Activated effector memory CD4-positive, alpha-beta T cell treated with Interleukin-2 at 50 U/mL for 16 hours (primary cell): ENCODE measurements at places on chromosomes 12 and 14.

- no peak for DNase-seq
These were observed 19.8 kb upstream of the KCNH3 start for GRCh38 chr12:49518914-49519573.

GRCh38 chr12:57612711-57613426 lies 1.6 kb downstream of the ARHGEF25 start:
- DNase-seq = no peak

DNA sequence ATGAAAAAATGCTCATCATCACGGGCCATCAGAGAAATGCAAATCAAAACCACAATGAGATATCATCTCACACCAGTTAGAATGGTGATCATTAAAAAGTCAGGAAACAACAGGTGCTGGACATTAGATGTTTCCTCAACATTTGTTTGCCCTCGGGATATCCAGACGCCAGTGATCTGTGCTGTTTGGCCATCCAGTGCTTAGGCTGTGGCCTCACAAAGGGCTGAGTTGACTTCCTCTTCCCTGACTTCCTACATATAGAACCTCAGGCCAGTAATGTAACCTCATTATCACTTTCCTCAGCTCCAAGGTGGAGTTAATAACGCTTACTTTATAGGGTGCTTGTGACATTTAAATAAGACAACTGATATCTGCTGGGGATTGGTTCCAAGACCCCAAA lies 51.8 kb downstream of the SLC15A5 start:
- no peak for DNase-seq

GRCh38 chr12:130839770-130840404 lies 837 bp upstream of the STX2 start:
- no peak for DNase-seq

GRCh38 chr12:108732489-108733229 lies 1.3 kb upstream of the CORO1C start:
- no peak for DNase-seq

DNA sequence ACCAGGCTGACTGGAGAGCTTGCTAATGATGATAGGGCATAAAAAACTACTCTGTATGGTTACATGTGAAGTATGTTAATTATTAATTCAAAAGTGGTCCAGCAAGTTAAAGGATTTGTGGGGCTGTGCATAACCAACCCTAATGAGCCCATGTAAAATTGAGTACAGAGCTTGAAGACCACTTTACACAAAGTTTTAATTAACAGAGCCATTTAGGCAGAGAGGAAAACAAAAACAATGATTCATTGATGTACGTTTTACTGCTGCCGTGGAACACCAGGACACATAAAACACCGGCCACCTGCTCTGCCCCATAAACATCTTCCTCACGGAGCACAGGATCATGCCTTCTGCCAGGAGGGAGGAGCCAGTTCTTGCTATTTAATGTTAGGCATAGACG lies 83.5 kb downstream of the RIMBP2 start:
- DNase-seq = no peak

DNA sequence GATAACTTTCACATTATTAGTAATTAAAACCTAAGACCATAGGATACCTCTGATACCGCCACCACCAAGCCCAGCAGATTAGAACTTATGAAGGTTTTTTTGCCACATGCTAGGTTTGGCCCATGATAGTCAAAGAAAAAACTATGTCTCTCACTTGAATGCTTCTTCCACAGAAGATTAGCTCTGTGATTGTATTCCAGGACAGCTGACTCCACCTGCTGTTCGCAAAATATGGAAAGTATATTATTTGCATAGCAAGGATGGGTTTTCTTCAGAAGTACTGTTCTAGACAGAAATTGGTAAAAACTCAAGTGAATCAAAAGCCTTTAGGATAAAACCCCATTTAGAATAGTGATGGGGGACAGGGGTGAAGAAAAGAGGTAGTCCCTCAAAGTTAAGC lies 42.2 kb downstream of the PPFIBP1 start:
- no peak for DNase-seq

GRCh38 chr12:105100207-105100985 lies 7.1 kb upstream of the WASHC4 start:
- DNase-seq = no peak

DNA sequence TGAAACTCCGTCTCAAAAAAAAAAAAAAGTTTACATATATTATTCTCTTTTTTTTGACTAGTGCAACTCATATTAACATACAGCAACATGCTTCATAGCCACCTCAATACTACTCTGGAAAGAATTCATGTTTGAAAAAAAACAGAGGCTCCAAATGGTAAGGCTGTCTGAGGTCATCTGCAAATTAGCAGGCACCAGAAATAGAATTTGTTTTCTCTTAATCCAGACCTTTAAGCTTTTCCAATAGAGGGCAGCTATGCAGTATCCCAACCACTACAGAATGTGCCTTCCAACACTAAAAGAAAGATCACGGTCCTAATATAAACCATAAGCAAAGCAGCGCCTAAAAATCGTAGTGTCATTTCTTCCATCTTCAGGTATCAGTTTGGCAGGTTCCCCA lies 12.0 kb downstream of the C2CD5 start:
- DNase-seq = no peak

DNA sequence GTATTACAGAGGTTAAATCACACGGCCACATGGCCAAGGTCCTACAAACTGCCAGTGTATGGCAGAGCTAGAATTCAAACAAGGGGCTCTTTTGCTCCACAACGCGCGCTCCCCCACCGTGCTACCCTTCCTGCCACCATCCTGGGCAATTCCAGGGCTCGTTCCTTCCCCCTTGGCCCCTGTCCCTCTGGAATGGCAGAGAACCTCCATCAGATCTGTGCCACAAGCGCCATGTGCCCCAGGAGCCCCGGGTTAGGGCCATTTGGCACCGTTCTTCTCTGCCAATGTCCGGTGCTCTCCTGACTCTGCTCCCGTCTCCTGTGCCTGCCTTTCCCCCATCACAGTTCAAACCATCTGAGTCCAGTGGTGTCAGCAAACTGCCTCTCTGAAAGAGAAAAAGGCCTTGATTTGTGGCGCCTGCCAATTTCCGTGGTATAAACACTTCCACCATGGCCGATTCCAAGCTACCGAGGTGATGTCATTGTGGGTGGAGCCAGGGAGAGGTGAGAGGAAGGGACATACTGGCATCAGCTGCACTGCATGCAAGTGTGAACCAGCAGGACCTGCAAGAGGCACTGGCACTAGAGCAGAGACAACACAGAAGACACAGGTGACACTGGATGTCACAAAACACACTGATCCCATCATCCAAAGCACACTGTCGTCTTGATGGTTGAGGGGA lies 163.1 kb downstream of the CALM1 start:
- DNase-seq = no peak

DNA sequence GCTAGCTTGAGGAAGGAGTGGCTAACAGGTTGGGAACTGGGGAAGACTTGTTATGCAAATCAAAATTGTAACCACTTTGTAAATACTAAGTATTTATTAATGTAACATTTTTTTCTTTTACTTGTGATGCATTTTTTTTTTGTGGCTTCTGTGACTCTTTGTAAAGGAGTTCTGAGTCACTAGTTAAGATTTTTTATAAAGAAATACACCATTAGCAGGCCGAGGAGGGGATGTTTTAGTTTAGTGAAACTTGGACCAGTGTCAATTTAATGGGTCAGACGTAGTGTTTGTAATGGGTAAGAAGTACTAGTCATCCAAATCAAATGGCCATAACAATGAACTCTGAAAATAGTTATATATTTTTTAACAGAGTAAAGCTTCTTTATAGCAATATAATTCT lies 43.1 kb downstream of the AKAP6 start:
- no peak for DNase-seq

DNA sequence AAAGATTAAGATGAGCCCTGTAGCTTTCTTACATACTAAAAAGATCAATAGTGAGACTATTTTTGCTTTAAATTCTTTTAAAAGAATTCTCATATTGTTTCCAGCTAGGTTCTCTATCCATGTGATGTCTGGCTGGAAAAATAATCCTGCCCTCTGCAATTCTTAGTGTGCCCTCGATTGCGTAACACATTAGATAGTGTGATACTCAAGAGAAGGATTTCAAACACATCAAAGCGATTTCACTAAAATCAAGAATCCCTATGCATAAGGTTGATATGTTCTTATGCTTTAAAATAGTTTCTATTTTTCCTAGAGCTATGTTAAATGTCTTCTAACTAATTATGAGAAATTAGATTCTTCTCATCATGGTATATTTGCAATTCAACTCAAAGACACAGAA lies 127.3 kb upstream of the PLEKHA5 start:
- no peak for DNase-seq

DNA sequence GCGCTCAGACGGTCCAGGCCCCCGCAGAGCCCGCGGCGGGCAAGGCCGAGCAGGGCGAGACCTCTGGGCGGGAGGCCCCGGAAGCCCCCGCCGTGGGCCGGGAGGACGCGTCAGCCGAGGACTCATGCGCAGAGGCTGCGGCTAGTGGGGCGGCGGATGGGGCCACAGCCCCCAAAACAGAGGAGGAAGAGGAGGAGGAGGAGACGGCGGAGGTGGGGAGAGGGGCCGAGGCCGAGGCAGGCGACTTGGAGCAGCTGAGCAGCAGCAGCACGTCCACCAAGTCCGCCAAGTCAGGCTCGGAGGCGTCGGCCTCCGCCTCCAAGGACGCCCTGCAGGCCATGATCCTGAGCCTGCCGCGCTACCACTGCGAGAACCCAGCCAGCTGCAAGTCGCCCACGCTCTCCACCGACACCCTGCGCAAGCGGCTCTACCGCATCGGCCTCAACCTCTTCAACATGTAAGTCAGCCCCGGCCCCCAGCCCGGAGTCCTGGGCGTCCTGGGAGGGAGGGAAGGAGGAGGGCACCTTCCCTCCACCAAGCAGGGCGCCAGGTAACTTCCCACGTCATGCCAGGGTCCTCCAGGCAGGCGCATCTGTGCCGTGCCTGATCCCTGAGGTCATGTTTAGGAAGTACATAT lies 72.4 kb downstream of the IQSEC3 start:
- DNase-seq = no peak

DNA sequence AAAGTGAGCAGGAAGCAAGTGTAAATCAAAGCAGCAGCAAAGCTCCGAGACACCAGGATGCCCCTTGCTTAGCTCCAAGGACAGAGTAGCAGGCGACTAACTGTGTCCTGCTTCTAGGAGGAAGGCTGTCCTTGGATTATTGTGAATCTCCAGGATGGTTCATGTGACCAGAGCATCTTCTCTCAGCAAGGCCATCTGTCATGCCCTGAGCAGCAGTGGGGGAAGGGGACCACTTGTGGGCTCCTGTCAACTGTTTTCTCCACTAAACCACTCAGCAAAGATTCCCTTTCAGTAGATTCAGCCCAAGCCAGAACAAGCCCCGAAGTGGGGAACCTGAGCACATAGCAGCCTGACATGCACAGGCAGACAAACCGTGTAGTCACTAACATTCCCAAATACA lies 19.4 kb downstream of the MAP3K9 start:
- no peak for DNase-seq

GRCh38 chr14:101177301-101177971 lies 273.9 kb upstream of the RTL1 start:
- DNase-seq = no peak

DNA sequence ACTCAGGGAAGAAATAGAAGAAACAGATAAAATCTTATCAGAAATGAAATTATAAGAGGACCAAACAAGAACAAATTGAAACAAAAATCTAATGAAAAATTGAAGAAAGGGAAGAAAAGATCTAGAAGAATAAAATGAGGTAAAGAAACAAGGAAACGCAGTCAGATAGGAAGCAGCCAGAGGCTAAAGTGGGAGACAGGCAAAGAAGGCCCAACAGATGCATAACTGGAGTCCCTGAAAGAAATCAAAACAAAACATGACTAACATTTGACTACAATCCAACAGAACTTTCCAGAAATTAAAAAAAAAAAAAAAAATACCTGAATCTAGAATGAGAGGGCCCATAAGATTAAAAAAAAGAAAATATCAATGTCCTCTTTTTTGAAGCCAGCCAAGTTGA lies 65.6 kb downstream of the AMN start:
- no peak for DNase-seq

DNA sequence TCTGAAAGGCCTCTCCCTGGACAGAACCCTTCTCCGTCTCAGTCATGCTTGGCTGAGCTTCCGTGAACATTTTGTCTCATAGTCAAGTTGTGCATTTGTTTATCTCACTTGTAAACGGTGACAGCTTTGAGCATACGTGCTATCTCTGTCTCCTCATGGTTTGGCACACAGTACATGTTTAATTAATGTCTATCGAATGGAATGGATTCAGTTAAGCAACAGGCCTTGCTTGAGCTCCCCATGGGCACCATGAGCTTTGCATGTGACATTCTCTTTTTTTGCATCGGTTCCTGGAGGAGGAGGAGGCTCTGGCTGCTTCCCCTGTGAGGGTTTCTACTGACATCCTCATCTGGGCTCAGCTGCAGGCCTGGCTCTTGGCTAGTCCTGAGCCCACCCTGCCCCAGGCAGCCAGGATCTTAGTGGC lies 80.0 kb downstream of the PRIMA1 start:
- DNase-seq = no peak

- DNase-seq = no peak
These were observed 40.9 kb upstream of the MBIP start for GRCh38 chr14:36361210-36361853.

- no peak for DNase-seq
These were observed 41.1 kb downstream of the BBS10 start for GRCh38 chr12:76307083-76307482.

- no peak for DNase-seq
These were observed 126.6 kb downstream of the SCARB1 start for GRCh38 chr12:124737040-124737419.

DNA sequence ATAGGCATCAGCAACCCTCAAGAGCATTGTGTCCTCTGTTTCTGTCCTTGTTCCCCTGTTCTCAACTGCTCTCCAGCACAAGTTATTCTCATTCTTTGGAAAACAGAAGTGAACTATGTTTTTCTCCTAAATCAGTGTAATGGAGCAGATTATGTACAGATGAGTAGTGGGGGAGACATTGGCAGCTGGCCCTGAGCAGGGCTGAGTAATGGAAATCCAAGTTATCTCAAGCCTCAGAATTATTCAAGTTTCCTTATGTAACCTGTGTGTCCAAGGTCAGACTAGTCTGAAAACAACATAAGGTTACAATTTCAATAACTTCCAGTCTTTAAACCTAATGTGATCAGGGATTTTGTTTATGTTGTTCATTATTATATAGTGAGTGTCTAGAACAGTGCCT lies 116.1 kb upstream of the FUT8 start:
- DNase-seq = no peak

GRCh38 chr12:69417231-69417630 lies 53.0 kb upstream of the FRS2 start:
- no peak for DNase-seq

DNA sequence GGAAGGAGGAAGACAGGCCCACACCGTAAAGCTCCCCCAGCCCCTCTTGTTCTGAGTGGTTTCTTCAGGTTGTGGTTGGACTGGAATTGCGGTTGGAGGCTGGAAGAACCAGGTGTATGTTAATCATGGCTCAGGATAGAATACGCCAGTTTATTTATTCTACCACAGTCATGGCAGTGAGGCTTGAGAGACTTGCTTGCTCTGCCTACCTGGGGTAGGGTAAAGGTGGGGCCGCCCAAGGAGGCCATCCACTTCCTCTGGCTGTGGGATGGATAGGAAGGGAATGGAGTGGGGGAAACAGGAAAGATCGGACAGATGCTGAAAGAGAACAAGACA lies 8.1 kb downstream of the SHMT2 start:
- no peak for DNase-seq

GRCh38 chr12:132244724-132245295 lies 84.6 kb downstream of the GALNT9 start:
- no peak for DNase-seq
